D721Med (cell line): ENCODE measurements at places on chromosomes 2 and 18.

GRCh38 chr2:200604571-200605255, 18.9 kb downstream of the AOX1 start:
- DNase-seq: no peak

DNA sequence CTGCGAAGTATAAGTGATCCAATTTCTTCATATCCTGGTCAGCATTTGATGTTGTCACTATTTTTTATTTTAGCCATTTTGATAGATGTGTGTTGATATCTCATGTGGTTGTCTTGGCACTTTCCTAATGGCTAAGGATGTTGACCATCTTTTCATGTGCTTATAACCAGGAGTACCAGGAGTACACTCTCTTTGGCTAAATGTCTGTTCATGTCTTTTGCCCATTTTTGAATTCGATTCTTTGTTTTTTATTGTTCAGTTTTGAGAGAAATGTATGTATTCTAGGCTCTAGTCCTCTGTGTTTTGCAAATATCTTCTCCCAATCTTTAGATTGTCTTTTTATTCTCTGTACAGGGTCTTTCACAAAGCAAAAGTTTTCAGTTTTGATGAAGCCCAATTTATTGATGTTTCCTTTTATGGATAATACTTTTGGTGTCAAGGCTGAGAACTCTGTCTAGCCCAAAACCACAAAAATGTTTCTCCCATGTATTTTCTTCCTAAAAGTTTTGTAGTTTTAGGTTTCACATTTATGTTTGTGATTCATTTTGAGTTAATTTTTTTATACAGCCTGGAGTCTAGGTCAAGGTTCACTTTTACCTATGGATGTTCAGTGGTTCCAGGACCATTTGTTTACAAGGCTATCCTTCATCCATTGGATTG, 65.4 kb downstream of the SDC1 start:
- no peak for DNase-seq

- DNase-seq: no peak
Observed at GRCh38 chr18:59959073-59959472, 59.3 kb downstream of the PMAIP1 start.

DNA sequence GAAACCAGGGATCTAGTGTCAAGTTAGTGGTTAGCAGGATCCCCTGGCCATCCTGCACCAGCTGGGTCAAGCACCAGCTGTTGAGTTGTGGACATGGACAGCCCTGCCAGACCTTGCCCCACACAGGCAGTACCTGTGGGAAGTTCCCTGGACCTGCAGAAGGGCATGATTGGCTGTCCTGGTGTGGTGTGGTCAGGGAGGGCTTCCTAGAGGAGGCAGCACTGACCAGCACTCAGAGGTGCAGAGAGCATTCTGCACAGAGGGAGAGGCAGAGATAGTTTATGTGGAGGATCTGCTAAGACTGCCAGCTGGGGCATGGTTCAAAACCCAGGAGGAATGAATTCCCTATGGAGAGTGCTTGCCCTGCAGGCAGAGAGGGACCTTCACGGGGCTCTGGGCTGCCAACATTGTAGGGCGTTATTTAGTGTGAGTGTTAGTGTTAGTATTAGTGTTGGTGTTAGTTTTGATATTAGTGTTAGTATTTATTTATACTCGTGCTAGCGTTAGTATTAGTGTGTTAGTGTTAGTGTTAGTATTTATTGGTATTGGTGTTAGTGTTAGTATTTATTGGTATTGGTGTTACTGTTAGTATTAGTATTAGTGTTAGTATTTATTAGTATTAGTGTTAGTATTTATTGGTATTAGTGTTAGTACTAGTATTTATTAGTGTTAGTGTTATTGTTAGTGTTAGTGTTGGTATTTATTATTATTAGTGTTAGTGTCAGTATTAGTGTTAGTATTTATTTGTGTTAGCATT, 31.9 kb downstream of the TWIST2 start:
- no peak for DNase-seq

DNA sequence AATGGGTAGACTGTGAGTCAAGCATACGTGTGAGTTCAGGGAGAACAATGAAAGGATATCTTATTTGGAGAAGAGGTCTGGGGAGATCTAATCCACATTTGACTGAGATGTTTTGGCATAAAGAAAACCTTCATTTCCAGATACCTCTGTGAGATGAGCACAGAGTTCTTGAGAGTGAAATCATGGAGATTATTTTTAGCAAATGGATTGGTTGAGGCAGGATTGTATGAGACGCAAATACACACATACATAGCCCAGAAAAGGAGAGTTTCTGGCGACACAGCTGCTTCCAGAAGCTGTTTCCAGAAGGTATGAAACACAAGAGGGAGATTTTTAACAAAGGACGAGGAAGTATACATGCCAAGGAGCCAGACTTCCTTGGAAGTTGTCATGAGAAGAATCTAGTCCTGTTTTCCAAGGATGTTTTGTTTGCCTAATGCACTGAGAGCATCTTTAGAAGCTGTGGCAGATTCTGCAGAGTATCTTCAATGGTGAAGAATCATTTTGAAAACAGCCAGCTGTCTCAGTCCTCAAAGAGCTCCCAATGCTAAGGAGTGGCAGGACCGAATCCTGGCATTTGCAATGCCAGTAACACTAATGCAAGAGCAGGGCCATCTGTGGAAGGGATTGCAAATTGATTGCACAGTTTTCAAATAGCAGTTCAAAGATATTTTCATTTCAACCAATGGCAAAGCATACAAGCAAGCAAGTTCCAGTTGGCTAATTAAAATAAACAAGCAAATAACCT, 177.2 kb downstream of the SETBP1 start:
- DNase-seq: no peak
